ENCODE measurements at places on chromosomes 6 and 20.

DNA sequence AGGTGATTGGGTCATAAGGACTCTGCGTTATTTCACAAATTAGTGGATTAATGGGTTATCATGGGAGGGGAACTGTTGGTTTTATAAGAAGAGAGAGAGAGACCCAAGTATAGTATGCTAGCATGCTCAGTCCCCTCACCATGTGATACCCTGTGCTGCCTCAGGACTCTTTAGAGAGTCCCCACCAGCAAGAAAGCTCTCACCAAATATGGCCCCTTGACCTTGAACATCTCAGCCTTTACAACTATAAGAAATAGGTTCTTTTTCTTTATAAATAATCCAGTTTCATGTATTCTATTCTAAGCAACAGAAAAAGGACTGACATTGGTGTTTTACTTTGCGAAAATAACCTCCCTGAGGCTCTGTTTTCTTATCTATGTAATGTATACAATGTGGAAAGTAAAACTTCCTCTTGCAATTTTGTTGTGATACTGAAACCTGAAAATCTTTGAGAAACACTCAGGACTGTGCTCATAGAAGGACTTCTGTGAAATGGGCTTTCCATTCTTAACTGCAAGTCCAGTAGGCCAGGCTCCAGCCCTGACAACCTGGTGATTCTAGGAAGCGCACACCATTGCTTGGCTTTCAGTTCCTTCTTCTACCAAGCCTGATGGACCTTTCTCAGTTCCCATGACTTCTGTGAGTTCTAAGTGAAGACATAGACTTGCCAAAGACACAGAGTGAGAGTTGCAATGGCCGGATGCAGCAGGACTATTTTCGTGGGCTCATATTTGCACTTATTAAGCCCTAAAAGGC lies 21.9 kb downstream of the SIRPD start:
- DNase-seq = peak; percentile 4

DNA sequence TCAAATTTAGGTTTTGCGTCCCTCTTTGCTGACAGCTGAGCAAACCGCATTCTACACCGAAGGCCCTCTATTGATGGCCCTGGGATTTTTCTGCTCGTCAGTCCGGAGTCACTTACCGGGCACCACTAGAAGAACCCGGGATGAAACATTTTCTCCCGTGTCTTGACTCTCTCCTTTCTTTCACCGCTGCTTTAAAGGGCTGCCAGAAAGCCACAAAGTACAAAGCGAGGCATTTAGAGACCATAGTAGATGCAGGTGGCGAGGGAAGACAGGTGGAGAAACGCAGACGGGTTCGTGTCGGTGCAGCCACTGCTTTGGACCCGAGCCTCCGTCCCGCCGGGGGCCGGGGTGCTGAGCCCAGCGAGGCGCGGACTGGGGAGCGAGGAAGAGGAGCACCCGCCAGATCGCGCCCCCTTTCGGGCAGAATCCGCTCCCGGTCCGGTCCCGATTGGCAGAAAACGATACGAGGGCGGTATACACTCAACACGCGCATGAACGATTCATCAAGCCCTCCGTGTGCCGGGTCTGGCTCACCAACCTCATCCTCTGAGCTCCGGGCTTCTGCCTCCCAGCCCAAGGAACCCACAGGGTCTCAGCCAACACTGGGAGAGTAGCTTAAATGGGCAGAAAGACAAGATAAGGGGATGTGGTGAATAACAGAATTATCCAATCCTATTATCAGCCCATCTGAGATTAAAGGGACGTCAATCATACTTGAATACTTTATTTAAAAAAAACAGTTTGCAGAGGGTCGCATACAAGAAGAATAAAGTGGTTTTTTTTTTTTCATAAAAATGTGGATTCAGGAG lies 84.9 kb downstream of the TRIM27 start:
- DNase-seq = peak; percentile 96

GRCh38 chr20:63939061-63939935 lies 16.9 kb downstream of the UCKL1 start:
- DNase-seq = no peak

DNA sequence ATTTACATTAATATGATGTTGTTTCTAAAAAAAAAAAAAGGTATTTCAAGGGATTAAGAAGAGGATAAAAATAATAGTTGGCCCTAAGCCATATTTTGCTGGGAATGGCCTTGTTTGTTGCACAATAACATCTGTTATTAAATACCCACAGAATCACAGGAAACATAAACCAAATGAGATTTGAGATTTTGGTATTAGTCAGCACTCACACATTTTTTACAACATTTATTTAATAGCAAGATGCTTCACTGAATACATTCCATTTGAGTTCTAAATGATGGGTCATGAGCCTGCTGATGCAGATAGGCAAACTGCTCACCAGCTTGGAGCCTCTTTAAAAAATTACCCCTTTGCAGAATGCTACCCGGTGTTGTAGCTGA lies 92.9 kb upstream of the ENPP5 start:
- no peak for DNase-seq
